ENCODE measurements at places on chromosomes 12 and 14. TPM values are rescaled to one million over a fixed set of nuclear protein-coding genes. Genes with fewer than 3 reads are reported as not detected.

- DNase-seq, result no peak
Observed at GRCh38 chr14:38384741-38385140, 128.8 kb upstream of the CLEC14A start.

DNA sequence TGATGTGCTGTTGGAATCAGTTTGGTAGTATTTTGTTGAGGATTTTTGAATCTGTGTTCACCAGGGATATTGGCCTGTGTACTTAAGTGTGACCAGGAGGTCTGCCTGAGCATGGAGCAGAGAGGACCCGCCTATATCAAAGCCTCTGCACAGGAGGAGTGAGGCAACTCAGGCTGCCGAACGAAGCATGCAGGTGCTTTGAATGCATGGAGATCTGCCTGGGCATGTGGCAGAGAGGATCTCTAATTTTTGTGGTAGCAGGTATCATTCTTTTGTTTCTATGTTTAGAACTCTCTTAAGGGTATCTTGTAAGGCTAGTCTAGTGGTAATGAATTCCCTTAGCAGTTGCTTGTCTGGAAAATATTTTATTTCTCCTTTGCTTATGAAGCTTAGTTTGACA lies 26.9 kb downstream of the RAB3IP start:
- no peak for DNase-seq

- DNase-seq, result no peak
Observed at GRCh38 chr12:28129031-28129430, 61.2 kb upstream of the CCDC91 start.

GRCh38 chr12:57489157-57489641 lies 1.3 kb downstream of the MARS1 start:
- no peak for DNase-seq

- no peak for DNase-seq
Observed at GRCh38 chr14:31323419-31323818, 96.9 kb downstream of the HEATR5A start.

DNA sequence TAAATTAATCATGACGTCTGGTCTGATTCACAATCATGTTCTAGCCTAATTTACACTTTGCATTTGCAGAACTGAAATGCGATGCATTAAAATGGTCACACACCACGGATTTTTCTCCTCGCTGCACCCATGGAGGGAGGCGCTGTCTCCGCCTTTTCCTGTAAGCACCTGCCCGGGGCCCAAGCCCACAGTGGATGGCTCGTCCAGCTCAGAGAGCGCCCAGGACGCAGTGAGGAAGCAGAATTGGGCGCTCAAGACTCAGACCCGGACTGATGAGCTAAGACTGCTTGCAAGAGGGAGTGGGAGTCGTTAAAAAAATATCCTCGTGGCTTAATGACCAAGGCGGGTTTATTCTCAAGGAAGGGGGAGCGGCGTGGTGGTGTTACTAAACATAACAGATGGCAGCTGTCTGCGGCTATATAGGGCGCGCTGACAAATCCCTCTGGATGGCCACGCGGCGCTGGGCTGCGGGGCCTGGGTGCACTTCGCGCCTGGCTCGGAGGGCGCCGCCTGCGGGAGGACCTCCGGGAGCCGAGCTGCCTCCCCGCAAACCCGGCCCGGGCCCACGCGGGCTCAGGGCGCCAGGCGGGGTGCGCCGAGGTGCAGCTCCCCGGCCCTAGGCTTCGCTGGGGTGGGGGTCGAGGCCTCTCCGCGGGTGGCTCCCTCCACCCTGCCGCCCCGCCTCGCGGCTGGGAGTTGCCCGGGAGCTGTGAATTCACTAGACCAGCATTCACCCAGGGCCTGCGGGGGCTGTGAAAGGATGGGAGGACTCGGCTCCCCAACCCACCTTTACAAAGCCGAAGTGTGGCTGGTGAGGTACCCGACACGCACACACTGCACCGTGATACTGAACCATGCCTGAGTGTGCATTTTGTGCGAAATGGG lies 78.7 kb downstream of the PPM1A start:
- no peak for DNase-seq

Gene ARL6IP4
- 189 TPM for total RNA-seq
